ENCODE measurements at places on chromosomes 1 and 21.

DNA sequence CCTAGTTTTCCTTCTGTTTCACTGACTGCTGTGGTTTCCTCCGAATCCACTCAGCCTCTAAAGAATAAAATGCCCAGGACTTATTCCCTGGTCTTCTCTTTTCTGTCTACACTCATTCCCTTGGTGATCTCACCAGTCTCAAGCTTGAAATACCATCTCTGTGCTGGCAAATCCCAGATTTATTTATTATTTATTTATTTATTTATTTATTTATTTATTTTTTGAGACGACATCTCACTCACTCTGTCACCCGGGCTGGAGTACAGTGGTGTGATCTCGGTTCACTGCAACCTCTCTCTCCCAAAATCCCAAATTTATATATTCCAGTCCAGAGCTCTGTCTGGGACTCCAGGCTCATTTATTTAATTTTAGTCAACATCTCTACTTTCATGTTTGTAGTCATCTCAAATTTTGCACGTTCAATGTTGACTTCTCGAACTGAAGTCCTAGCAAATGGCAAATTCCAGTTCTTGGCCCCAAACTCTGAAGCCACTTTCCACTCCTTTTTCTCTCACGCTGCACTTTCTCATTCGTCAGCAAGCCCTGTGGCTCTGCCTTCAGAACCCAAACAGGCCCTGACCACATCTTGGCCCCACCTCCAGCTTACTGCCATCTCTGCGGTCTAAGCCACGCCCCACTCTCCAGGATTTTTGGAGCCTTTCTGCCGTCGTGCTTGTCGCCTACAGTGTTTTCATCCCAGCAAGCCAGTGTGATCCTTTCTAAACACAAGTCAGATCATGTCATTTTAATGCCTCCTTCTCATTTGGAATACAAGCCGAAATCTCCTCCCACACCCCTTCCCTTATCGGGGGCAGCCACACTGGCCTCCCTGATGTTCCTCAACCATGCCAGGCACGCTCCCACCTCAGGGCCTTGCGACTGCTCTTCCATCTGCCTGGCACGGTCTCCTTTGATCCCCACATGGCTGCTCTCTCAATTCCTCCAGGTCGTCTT, 14.2 kb upstream of the TENT5B start:
- no peak for DNase-seq

DNA sequence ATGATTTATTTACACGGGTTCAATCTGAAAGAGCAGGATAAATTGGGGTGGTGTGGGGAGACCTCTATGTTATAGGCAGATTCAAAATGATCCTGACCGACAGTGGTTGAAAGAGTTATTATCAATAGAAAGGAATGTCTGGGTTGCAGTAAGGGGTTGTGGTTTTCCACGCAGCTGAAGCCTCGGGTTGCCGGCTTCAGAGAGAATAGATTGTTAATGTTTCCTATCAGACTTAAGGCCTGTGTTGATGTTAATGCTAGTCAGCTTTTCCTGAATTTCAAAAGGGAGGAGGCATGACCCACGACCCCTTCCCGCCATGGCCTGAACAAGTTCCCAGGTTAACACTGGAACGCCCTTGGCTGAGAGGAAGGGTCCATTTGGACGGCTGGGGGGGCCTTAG, 2.2 kb upstream of the UBE2J2 start:
- no peak for DNase-seq

DNA sequence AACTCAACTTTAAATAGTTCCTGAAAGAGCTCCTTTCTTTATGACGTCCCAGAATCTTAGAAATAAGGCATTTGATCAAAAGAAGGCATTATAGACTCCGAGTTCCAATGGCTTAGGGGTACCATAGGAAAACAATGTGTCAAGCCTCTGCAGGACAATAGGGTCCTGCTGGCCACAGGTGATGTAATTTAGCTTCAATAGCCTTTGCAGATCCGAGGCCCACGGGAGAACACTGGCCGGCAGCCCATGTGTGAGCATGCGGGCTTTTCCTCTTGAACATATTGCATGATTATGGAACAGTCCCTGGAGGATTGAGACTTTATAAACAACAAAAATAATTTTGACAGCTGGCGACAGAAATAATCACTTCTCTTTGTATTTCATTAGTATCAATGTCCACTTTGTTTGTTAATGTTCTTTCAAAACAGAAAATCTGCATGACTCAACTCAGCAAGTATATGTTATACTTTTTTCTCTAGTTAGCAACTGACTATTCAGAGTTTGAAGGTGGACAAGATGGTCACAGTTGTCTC, 49.0 kb upstream of the NR5A2 start:
- no peak for DNase-seq

GRCh38 chr1:156438278-156438987, 62.1 kb downstream of the MEF2D start:
- DNase-seq, result no peak

DNA sequence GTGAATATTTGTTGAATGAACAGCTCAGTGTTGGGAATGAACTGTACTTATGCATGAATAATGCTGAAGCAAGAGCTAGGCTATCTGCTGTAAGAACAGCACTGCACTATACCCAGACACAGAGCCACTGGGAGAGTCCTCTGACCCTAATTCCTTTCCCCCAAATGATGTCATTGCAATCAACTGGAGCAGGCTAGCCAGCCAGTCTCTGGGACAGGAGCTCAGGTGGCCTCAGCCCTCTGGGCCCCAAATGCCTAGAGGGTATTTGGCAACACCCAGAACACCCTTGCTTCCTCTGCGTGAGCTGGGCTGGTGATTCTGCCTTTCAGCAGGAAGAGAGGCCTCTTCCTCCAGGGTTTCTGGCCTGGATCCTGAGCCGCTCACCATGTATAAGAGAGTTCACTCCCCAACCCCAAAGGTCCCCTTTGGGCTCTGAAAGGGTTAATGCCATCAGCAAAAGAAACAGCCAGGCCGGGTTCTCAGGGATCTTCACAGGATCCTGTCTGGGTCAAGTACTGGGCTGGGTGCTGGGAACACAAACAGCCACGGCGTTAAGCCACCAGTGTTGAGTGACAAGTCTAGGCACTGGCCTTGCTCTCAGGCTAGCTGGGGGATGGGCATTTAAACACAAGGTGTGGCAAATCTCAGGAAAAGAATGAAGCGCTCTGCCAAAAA, 3.7 kb upstream of the PADI4 start:
- no peak for DNase-seq

Measured in GOT3 (cell line).